ENCODE measurements at places on chromosomes 6 and 20. TPM values are rescaled to one million over a fixed set of nuclear protein-coding genes. Genes with fewer than 3 reads are reported as not detected.

The ELOVL2 gene
- total RNA-seq, result 1.4 TPM

The KCNG1 gene
- total RNA-seq, result 1.3 TPM

The FAM209B gene
- total RNA-seq, result not detected

DNA sequence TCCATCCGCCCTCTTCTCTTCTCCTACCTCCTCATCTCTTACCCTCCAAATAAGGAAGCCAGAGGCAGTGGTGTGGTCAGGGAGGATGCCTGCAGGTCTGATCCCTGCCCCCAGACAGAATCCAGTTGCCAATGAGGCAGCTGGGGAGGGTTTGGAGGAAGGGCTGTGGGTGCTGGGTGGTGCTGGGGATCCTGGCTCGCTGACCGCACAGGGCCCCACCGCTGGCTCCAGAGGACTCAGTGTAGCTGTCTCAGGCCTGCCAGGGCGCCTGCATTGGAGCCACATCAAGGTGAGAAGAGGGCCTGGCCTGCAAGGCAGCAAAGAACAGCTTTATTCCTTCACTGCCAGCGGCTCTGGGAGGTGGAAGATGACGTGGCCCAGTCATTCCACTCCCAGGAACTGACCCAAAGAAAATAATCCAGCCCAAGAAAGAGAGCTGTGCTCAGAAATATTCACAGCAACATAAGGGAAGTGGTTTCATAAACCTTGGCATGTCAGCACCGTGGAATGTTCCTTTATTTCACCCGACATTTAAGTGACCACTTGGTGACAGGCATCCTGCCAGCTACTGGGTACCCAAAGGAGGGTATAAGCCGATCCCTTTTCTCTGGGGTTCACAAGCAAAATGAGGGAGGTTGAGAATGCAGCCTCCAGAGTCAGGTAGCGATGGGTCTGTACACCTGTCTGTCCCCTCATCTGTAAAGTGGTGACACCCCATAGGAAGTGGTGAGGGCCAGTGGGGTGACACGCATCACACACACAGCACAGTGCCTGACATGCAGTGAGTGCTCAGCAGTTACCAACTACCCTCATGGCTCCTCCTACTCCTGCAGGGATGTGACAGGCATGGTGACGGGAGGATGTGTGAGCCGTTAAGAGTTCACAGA is 125.1 kb downstream of the SNX5 start:
- peak; percentile 77 for DNase-seq

DNA sequence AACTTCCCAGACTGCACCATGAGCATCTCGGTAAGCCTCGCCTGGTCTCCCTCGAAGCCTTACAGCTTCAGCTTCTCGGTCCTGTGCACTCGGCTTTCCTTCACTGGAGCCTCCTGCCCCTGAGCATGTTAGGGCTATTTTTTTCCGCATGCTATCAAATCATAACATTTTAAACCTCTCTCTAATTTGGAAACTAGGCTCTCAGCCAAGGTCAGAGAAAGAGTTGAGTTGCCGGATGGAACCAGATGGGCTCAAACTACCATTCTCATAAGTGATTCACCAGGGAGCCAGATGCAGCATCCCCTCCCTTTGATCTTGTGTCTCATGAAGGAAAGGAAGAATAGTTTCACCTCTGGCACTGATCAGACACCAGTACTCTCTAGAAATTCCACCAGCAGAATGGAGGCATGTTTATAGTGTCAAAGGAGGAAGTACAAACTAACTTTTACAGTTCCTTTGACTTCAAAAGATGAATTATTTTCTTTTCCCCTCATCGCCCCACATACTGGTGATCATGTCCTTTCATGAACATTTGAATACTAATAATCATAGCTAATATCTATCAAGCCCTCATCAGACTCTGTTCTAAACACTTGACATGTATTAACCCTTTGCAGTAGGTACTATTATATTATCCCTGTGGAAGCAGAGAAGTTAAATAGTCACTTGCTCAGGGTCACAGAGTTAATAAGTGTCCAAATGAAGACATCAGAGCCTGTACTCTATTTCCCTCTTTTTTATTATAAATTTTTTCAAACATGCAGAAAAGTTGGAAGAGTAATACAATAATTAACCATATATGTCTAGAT is 46.7 kb downstream of the MAP1LC3A start:
- DNase-seq, result peak; percentile 24

The ZNF165 gene
- total RNA-seq, result 0.72 TPM

The FAM217A gene
- not detected for total RNA-seq

DNA sequence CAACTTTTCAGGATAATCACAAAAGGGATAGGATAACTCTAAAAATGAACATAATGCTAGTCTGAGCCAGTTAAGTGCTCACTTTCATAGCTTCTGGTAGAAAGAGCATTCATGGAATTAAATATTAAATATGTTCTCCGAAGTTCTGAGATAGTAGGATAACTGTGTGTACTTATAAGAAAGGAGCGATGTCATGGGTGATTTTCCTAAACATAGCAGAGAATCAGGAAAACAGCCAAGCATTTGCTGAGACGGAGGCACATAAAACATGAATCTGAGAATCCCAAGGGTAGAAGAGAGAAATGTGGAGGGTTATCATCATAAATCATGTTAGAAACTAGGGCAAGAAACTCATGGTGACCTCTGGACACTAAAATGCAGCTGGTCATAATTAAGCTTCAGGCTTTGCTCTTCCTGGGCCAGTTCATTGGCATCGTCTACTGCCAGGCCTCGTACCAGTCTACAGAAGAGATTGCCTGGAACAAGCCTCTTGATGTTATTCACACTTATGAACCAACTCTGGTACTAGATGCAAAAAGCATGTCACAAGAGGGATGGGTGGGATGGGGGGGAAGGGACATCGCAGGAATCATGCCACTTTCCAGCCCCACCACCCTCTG is 436.6 kb downstream of the PRKN start:
- DNase-seq, result peak; percentile 86

The FOXQ1 gene
- total RNA-seq, result 6.4 TPM

- no peak for DNase-seq
Observed at GRCh38 chr6:128493877-128494276, 26.5 kb downstream of the PTPRK start.

GRCh38 chr6:50884364-50884763 is 65.7 kb downstream of the TFAP2B start:
- DNase-seq, result no peak

- peak; percentile 46 for DNase-seq
Observed at GRCh38 chr6:6314596-6314995, 5.9 kb downstream of the F13A1 start.

The ECT2L gene
- total RNA-seq, result 0.31 TPM

The EDN3 gene
- total RNA-seq, result 22.7 TPM

The ZNF292 gene
- 72.2 TPM for total RNA-seq

DNA sequence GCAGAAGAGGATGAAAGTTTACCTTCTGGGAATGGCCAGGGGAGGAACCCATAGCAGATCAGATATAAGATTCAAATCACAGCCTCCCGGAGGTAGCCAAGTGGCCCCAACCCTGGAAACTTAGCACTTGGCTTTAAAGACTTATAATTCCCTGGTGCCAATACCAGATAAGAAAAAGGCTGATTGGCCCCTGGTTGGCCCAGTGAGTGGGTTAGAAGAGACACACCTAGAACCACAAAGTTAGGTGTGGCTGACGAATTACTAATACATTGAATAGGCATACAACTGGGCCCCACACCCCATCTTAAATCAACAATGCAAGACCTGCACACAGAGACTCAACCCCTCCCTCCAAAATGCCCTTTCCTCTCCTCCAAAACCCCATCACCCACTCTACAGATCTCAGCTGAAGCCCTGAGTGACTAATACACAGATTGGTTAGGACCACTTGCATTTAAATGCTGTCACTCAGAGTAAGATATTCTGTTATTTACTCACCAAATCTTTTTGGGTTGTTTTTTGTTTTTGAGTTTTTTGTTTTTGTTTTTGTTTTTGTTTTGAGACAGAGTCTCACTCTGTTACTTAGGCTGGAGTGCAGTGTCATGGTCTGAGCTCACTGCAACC is 315.4 kb upstream of the JARID2 start:
- no peak for DNase-seq

DNA sequence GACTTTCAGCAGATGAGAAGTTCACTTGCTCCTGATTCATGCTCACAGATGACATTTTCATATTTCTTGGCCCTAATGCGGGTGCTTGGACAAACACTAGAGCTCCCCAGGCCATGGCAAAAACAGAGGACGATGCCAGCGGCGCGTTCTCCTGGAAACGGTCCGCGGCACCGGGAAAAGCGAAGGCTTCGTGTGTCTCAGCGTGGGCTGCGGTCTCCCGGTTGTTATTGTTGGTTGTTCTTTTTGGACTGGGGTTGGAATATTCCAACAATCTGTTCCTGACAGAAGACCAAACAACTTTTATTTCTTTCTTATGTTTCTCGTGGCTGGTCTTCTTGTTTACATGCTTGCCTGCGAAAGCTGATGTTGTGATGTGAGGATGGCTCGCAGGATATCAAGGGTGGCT is 46.8 kb upstream of the NEDD9 start:
- DNase-seq, result peak; percentile 22

The KLHDC3 gene
- 249 TPM for total RNA-seq

The TRIM15 gene
- not detected for total RNA-seq

DNA sequence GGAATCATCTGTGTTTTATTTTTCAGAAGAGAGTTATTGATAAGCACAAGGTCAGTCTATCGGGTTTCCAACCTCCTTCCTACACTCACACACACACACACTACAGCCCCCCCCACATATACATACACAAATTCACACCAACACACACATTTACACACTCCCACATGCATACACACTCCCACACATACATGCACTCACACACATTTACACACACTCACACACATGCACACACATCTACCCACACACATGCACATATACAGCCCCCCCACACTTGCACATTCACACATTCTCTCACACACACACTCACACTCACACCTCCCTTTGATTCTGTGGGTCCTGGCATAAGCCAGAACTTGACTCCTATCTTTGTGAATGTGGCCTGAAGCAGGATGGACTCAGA is 34.5 kb upstream of the PAX1 start:
- DNase-seq, result no peak

- no peak for DNase-seq
Observed at GRCh38 chr6:73612611-73613010, 41.2 kb downstream of the SLC17A5 start.

- DNase-seq, result no peak
Observed at GRCh38 chr20:58128635-58129625, 99.5 kb downstream of the ANKRD60 start.
